Immature natural killer cell (primary cell): ENCODE measurements at places on chromosomes 2 and 18.

- peaks cover 2% of the 10 kb centered on the region for H3K27me3 ChIP-seq
- DNase-seq: peak; percentile 5
These were observed 52.2 kb downstream of the C1QL2 start for GRCh38 chr2:119106301-119106897.

- H3K27ac ChIP-seq: no peak overlapping the region
- DNase-seq: no peak
- H3K4me3 ChIP-seq: no peak overlapping the region
- no peaks in the 10 kb centered on the region for H3K27me3 ChIP-seq
- H3K4me1 ChIP-seq: no peaks in the 10 kb centered on the region
- H3K36me3 ChIP-seq: no peaks in the 10 kb centered on the region
These were observed 83.1 kb downstream of the COL3A1 start for GRCh38 chr2:189057316-189057715.

DNA sequence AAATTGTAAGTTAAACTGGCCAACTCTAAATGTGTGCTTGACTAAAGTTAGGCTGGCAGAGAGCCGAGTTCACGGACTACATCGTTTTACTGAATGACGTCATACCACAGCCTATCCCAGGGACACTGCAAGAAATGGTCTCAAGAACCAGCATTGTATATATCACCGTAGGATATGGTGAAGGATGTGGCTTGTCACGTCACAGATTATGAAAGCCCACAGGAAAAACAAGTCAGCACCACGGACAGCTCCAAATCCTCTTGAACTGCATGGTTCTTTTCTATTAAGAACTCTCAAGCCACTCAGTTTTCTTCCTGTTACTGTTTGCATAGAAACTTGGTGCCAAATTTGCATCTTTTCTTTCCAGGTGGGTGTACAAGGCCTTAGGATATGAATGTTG, 85.1 kb upstream of the ACAA2 start:
- H3K27me3 ChIP-seq: peaks cover 4% of the 10 kb centered on the region
- no peaks in the 10 kb centered on the region for H3K4me1 ChIP-seq

GRCh38 chr2:208153156-208153555, 7.2 kb upstream of the CRYGB start:
- no peak for DNase-seq
- H3K27me3 ChIP-seq: no peaks in the 10 kb centered on the region
- no peaks in the 10 kb centered on the region for H3K4me1 ChIP-seq
- no peak overlapping the region for H3K4me3 ChIP-seq
- H3K27ac ChIP-seq: no peak overlapping the region

- H3K4me1 ChIP-seq: no peaks in the 10 kb centered on the region
- no peak overlapping the region for H3K27ac ChIP-seq
- peaks cover 4% of the 10 kb centered on the region for H3K27me3 ChIP-seq
These were observed 27.2 kb downstream of the RNF152 start for GRCh38 chr18:61865466-61866175.

- no peak for DNase-seq
- no peak overlapping the region for H3K27ac ChIP-seq
- peaks cover 20% of the 10 kb centered on the region for H3K36me3 ChIP-seq
- H3K4me3 ChIP-seq: no peak overlapping the region
These were observed 20.7 kb downstream of the SP140 start for GRCh38 chr2:230246206-230246605.

DNA sequence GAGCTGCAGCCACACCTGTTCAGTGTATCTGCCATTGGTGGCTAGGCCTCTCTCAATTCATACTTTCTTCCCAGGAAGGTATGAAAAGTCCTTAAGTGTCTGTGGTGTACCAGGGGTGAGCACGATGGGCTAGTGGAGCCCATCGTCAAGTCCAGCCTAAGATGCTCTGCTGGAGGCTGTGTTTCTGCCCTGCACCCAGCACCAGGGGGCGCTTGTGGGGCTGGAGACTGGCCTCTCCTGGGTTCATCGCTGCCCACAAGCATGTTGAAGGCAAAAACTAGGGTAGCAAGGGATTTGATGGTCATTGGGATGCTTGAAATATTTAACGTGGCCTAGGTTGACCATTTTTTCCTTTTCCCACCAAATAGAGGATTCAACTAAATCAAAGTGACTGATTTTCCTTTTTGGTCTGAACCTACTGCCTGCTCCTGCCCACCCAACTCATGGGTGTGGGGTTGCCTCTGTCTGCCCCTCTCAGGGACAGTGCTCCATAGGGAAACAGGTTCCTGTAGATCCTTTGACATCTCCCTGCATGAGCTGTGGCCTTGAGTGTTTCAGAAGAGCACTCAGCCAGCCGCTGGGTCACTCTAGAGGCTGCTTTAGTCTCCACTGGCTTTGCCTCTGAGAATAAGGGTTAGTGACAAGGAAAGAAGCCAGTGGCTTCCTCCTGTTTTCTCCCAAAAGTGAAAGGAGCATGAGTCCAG, 59.0 kb downstream of the TPGS2 start:
- H3K4me1 ChIP-seq: peaks cover 22% of the 10 kb centered on the region
- no peak overlapping the region for H3K27ac ChIP-seq
- DNase-seq: no peak
- H3K4me3 ChIP-seq: no peak overlapping the region
- H3K27me3 ChIP-seq: peaks cover 6% of the 10 kb centered on the region
- H3K36me3 ChIP-seq: no peaks in the 10 kb centered on the region

GRCh38 chr18:31828613-31829012, 67.9 kb upstream of the SLC25A52 start:
- H3K4me3 ChIP-seq: no peak overlapping the region
- no peak for DNase-seq
- no peaks in the 10 kb centered on the region for H3K4me1 ChIP-seq
- H3K27ac ChIP-seq: no peak overlapping the region

DNA sequence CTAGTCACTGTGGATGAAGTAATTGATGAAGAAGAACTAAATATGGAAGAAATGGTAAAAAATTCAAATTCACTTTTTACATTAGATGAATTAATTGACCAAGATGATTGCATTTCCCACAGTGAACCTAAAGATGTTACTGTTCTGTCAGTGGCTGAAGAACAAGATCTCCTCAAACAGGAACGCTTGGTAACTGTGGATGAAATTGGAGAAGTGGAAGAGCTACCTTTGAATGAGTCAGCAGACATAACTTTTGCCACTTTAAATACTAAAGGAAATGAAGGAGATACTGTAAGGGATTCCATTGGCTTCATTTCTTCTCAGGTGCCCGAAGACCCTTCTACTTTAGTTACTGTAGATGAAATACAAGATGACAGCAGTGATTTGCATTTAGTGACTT, 26.6 kb upstream of the DYSF start:
- H3K27me3 ChIP-seq: no peaks in the 10 kb centered on the region
- no peaks in the 10 kb centered on the region for H3K4me1 ChIP-seq
- no peak for DNase-seq
- H3K4me3 ChIP-seq: no peak overlapping the region
- H3K36me3 ChIP-seq: peaks cover 50% of the 10 kb centered on the region
